ENCODE measurements at places on chromosomes 7 and 10. TPM values are rescaled to one million over a fixed set of nuclear protein-coding genes. Genes with fewer than 3 reads are reported as not detected.

- DNase-seq = peak; percentile 80
These were observed 3.4 kb downstream of the TNRC18 start for GRCh38 chr7:5420067-5420880.

NME8 gene
- not detected for total RNA-seq

GRCh38 chr7:94655848-94656657 lies at the start of gene SGCE:
TSS of gene SGCE (minus strand) at chr7:94656133. CDS start at chr7:94656098, 35 bp downstream.
- DNase-seq = peak; percentile 81

ADIRF gene
- total RNA-seq = 33.0 TPM

DNA sequence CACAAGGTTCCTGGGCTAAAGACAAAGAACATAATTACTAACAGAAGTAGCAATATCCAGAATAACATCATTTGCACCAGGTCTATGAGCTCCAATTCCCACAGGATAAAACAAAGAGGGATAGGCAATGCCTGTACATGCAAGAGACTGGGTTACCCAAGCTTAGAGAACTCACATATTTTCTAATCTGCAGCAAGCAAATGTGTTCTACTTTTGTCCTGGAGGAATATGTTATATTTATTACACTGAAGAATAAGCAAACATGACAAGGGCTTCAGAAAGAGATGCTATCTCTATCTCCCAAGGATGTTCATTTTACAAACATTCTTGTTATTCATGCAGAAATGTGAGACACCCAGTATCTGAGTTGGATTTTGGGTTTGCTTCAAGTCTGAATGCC lies 118.6 kb downstream of the MDFIC start:
- DNase-seq = no peak

DNA sequence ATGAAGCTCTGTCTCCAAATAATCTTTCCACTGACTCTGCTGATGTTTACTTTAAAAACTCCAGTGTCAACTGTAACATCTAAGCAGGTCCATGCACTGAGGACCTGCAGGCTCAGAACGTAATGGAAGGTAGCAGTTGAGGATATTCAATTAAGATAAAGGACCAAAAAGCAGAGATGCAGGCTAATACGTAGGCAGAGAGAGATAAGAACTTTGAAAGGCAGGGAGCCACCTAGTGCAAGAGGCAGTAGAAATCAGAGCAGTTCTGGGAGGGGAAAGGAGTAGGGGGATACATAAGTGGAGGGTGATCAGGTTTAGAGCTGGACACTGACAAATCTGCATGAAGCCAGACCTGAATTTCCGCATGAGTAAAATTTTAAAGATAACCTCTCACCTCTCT lies 114.5 kb upstream of the POM121L12 start:
- no peak for DNase-seq

RBM20 gene
- 105 TPM for total RNA-seq

DNA sequence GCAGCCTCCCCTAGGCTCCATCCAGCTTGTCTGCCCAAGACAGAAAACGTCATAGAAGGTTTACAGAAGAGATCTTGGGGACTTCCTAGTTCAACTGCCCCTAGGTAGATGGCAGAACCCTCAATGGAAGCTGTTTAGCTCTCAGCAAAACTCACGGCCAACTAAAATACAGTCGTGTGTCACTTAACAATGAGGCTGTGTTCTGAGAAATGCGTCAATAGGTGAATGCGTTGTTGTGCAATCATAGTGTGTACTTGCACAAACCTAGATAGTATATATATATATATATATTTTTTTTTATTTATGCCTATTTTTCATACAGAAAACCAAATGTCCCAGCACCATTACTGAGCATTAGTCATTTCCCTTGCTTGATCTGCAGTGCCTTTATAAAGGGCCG lies 100.4 kb upstream of the SH2B2 start:
- no peak for DNase-seq

GRCh38 chr10:61907011-61907410 lies 5.5 kb downstream of the ARID5B start:
- DNase-seq = no peak

DNA sequence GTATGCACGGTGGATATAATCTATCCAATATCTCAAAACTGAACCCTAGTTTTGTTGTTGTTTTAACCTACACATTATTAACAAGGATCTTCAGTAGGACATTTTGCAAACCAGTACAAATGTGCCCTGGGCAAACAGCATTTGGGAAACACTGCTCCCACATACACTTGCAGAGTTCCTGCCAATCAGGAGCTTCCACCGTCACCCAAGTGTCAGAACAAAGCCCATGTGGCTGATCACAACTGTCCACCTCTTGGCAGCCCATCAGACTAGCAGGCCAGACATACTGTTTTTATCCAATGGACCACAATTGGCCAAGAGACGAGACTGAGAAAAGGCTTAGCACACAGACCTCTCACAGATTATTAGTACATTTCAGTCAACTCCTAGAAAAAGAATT lies 200.4 kb downstream of the FAM107B start:
- no peak for DNase-seq

DNA sequence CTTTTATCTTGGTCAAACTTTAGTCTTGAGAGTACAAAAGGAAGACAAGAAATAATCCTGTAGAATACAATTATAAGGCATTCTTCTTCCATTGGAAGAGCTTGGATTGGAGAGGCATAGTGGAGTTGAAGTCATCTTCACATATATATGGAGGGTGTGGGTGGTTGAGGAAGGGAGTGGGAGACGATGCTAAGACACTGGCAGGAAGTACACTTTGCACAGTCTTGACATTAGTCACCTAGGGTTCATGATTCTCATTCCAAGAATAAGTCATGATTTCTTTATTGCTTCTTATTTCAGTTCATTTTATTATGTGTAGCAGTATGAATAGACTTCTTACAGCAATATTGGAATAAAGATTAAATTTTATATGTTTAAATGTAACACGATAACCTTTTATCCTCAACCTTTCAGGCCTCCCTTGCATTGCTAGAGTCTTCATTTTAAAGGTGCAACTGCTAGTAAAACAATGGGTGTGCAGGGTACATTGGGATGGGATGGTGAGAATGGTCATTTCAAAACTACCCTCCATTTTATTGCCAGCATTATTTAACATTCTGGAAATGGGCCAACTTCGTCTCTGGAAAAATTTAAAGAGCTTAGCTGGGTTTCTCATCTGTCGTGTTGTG lies 12.3 kb upstream of the SLC26A3 start:
- no peak for DNase-seq

DNA sequence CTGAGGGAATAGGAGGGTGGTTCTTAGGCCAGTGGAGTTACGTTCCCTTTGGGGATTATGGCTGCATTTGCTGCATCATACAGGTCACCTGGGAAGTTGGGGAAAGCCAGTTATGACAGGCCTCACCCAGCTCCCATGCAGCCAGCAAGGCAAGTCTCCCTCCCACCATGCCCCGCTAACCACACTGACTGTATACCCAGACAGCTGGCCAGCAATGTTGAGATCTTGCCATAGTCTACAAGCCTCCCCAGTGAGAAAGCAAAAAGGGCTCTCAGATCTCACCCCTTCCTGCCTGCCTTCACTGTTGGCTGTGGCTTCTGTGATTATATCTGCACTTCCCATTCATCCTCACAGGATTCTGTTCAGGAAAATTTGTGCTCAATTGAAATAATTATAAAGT lies 133.3 kb upstream of the HGF start:
- no peak for DNase-seq

- no peak for DNase-seq
These were observed 575.0 kb upstream of the LRRTM3 start for GRCh38 chr10:66350622-66351399.

GRCh38 chr7:71612911-71613310 lies 481.0 kb downstream of the GALNT17 start:
- DNase-seq = no peak

DNA sequence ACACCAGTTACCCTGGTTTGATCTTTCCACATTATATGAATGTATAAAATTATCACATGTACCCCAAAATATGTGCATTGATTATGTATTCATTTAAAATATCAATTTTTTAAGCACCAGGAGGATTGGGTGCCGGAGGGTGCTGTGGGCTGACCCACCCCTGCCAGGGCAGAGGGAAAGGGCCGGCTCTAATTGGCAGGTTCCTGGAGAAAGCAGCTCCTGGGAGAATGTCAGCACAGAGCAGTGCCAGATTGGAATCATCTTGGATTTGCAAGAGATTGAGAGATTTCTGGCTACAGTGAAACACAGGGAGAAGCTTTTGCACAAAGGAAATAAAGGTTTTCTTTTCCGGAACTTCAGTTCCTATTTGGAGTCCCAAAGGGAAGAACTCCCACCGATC lies 264.4 kb upstream of the TCERG1L start:
- DNase-seq = no peak

DNA sequence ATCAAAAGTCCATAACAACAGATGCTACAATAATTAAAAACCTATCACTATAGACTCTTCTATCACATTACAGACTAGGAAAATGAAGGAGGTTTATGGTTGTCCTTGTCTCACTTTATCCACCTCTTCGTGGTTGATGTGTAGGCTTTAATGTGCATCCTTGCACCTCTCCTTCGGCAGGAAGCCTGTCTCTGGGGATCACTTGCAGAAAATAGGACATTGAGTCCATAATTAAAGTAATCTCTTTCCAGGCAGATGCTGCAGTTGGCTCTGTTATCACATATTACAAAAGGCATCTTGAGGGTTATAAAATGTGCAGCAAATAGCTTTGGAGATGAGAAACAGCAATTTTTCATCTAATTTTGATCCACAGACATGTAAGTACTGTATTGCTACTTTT lies 168.4 kb downstream of the RELN start:
- DNase-seq = no peak

- DNase-seq = no peak
These were observed 330.3 kb upstream of the NPSR1 start for GRCh38 chr7:34327681-34328080.

- no peak for DNase-seq
These were observed 28.0 kb upstream of the COBL start for GRCh38 chr7:51344406-51345138.

DNA sequence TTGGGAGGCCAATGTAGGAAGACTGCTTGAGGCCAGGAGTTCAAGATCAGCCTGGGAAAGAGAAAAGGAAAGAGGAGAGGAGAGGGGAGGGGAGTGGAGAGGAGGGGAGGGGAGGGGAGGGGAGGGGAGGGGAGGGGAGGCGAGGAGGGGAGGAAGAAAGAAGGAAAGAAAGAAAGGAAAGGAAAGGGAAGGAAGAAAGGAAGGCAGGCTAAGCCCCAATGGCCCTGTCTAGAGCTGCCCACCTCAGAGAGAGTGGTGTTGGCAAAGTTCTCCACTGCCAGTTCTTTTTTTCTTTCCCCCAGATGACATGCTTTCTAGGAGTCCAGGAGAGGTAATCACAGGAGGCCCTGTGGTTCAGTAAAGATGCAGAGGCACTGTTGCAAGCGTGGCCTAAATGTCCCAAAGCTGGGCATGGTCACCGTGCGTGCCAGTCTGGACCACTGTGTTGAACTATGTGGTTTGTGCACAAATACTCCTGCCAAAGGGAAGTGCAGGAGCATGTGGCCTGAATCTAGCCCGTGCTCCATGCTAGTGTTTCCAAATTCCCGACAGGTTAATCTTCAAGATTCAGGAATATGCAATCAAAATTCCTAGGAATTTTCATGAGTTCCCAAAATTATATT lies 39.7 kb downstream of the ODAD2 start:
- no peak for DNase-seq

PNLIP gene
- total RNA-seq = not detected

GRCh38 chr7:2612445-2613097 lies 19.2 kb upstream of the TTYH3 start:
- no peak for DNase-seq

GRCh38 chr7:43538404-43538771 lies 44.5 kb upstream of the STK17A start:
- DNase-seq = no peak

GRCh38 chr10:74150204-74150989 lies at the start of gene AP3M1:
TSS of gene AP3M1 (minus strand) at chr10:74150828. CDS start at chr10:74138379, 12,449 bp downstream.
- DNase-seq = peak; percentile 91

CCL24 gene
- total RNA-seq = not detected

GOLGA7B gene
- 0.54 TPM for total RNA-seq

PIP4K2A gene
- total RNA-seq = 20.0 TPM

DNA sequence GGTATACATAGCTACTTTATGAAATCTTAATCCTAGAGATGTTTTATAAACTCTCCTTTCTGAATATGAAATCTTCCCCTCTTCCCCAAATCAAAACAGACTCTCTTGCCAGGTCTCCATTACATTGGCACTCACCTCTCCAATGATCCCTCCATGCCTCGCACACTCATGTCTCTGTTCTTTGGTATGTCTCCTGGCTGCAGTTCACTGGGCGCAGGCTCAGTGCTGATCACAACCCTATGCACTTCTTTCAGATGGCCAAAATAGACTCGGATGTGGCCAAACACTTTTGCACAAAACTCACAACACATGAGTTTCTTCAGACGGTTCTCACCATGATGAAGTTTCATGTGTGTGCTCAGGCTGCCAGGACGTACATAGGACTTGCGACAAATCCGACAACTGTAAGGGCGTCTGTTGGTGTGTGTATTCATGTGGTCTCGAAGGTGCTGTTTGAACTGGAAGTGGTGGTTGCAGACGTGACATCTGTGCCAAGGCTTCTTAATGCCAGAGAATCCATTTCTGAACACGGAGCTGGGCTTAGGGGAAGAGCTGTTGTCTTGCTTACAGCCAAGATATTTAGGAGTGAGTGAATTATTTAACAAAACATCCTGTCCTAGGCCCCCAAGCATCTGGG lies 183.2 kb downstream of the ZNF438 start:
- no peak for DNase-seq

AKR1D1 gene
- total RNA-seq = not detected

PIP gene
- not detected for total RNA-seq

GRCh38 chr7:116377721-116378120 lies 121.8 kb upstream of the CAV2 start:
- DNase-seq = no peak

Data from cardiac septum (tissue), 1 donor.